ENCODE measurements at places on chromosomes 7 and 10.

DNA sequence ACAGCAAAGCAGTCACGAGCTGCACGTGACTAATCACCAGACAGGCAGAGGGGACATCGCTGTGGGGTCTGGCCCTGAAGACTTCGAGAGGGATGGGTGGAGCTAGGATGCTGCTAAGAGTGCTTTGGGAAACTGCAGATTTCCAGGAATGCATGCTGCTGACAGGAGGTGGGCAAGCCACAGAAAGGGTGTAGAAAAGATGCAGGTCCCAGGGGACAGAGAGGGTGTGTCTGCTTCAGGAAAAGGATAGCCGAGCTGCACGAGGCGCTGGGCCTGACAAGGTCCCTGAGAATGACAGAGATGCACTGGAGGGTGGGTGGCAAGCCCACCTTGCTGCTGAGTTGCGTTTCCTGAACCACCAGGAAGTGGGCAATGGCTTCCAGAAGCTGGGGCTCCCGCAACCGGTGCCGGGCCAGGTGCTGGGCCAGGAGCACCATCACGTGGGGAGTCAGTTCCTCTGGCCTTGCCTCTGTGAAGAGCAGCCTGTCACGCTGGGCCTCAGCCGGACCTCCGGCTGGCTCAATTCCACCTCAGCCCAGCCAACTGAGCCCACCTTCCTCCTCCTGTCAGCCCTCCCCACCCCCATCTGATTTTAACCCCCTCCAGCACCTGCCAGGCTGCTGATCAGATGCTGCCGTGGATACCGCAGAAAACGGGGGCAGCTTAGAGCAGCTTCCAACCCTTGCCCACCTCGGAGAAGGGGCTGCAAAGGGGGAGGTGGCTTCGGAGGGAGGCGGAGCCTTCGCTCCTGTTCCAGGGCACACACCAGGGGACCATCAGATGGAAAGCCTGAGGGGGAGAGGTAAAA is 2.2 kb downstream of the FASTK start:
- H3K36me3 ChIP-seq = peaks cover 41% of the 10 kb centered on the region
- no peak for DNase-seq
- no peak overlapping the region for H3K4me3 ChIP-seq
- no peaks in the 10 kb centered on the region for H3K27me3 ChIP-seq
- H3K27ac ChIP-seq = peak overlapping the region; percentile 69
- H3K4me1 ChIP-seq = peaks cover 48% of the 10 kb centered on the region

DNA sequence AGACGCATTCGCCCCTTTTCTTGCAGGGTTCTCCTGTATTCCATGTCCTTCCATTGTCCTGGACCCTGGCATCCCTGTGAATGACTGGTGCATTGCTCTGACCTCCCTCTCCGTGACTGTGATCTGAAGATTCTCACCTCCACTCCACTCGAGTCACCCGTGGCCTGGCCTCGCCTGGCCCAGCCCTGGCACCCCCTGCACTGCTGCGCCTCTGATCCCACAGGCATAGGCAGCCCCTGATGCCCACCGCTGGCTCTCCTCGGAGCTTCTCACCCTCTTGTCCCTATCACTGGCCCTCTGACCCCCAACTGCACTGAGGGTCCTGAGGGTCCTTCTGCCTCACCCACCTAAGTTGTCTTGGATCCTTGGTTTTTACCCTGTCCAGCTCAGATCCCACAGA is 2.2 kb upstream of the MMP21 start:
- H3K4me1 ChIP-seq = no peaks in the 10 kb centered on the region
- DNase-seq = no peak
- no peak overlapping the region for H3K4me3 ChIP-seq
- peaks cover 11% of the 10 kb centered on the region for H3K27me3 ChIP-seq
- no peaks in the 10 kb centered on the region for H3K36me3 ChIP-seq

GRCh38 chr10:95516774-95517373 is 44.3 kb downstream of the SORBS1 start:
- no peaks in the 10 kb centered on the region for H3K27me3 ChIP-seq
- peak overlapping the region; percentile 7 for H3K27ac ChIP-seq
- no peak for DNase-seq

- no peaks in the 10 kb centered on the region for H3K27me3 ChIP-seq
- H3K4me3 ChIP-seq = no peak overlapping the region
- peaks cover 8% of the 10 kb centered on the region for H3K4me1 ChIP-seq
- no peak overlapping the region for H3K27ac ChIP-seq
- H3K36me3 ChIP-seq = peaks cover 7% of the 10 kb centered on the region
- no peak for DNase-seq
Measured at GRCh38 chr7:51228386-51228958, 88.1 kb downstream of the COBL start.

- H3K4me3 ChIP-seq = no peak overlapping the region
- H3K36me3 ChIP-seq = no peaks in the 10 kb centered on the region
Measured at GRCh38 chr7:7510794-7511193, 24.9 kb downstream of the COL28A1 start.

DNA sequence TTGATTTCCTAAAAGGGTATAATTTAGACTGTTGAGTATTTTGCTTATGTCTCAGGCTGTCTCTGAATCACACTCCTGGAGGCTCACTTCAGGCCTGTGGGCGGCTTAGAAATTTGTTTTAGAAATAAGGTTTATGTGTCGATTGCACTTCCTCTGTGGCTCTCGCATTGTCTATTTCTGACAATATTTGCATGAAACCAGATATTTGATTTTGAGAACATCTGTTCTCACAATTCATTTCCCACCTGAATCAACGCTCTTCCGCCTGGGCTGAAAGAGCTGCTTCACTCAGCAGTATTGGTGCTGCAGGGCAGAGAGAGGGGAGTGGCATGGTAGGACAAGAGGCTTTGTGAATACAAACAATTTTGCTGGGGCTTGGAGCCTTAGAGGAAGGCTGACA is 262.0 kb downstream of the ADRA2A start:
- H3K27me3 ChIP-seq = no peaks in the 10 kb centered on the region
- H3K4me3 ChIP-seq = no peak overlapping the region
- no peak overlapping the region for H3K27ac ChIP-seq
- H3K4me1 ChIP-seq = no peaks in the 10 kb centered on the region
- DNase-seq = no peak

DNA sequence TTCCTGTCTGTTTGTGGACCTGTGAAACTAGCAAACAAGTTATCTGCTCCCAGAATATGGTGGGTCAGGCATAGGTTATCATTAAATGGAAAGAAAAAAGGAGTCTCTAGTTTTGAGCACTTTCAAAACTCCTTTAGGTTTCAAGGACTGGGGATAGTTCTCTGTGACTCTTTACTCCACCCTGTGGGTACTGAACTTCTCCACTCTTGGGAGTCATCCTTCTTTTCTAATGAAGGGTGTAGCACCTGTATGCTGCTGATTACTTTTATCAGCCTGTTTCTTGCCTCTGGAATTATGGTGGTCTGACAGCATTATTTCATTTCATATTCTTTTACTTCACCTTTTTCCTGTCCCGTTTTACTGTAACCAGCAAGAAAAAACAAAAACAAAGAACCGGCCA is 6.7 kb downstream of the GNAI1 start:
- DNase-seq = no peak
- no peak overlapping the region for H3K27ac ChIP-seq
- H3K4me3 ChIP-seq = no peak overlapping the region

GRCh38 chr10:116775488-116776400 is 33.4 kb upstream of the HSPA12A start:
- H3K27ac ChIP-seq = no peak overlapping the region
- no peaks in the 10 kb centered on the region for H3K36me3 ChIP-seq
- no peak for DNase-seq
- H3K4me3 ChIP-seq = no peak overlapping the region
- H3K27me3 ChIP-seq = no peaks in the 10 kb centered on the region
- peaks cover 4% of the 10 kb centered on the region for H3K4me1 ChIP-seq

- H3K36me3 ChIP-seq = no peaks in the 10 kb centered on the region
- H3K27me3 ChIP-seq = no peaks in the 10 kb centered on the region
- no peak overlapping the region for H3K27ac ChIP-seq
- no peak overlapping the region for H3K4me3 ChIP-seq
- no peak for DNase-seq
- no peaks in the 10 kb centered on the region for H3K4me1 ChIP-seq
Measured at GRCh38 chr7:126495733-126496132, 757.0 kb downstream of the GRM8 start.

DNA sequence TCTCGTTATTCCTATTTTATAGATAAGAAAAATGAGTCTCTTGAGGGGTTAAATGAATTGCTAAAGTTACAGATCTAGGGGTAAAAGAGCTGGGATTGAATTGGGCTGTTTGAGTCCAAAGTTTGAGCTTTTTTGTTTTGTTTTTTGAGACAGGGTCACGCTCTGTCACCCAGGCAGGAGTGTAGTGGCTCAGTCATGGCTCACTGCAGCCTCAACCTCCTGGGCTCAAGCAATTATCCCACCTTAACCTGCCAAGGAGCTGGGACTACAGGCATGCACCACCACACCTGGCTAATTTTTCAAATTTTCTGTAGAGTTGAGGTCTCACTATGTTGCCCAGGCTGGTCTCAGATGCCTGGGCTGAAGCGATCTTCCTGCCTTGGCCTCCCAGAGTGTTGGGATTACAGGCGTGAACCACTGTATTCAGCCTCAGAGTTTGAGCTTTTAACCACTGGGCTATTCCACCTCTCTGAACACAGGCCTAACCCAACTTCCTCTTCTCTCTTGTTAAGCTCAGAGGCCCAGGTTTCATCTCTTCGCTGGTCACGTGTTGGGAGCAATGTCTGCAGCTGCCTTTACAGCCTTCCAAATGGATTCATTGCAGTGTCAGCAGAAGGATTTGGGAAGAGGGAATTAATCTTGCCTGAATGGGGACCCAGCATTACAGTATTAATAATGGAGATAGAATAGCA is 8.0 kb downstream of the SUFU start:
- peak; percentile 26 for DNase-seq
- H3K4me3 ChIP-seq = no peak overlapping the region
- H3K27ac ChIP-seq = peak overlapping the region; percentile 22
- peaks cover 55% of the 10 kb centered on the region for H3K36me3 ChIP-seq

GRCh38 chr10:127926455-127926854 is 19.6 kb downstream of the PTPRE start:
- peaks cover 18% of the 10 kb centered on the region for H3K4me1 ChIP-seq
- no peak overlapping the region for H3K27ac ChIP-seq
- no peaks in the 10 kb centered on the region for H3K36me3 ChIP-seq
- H3K4me3 ChIP-seq = no peak overlapping the region
- DNase-seq = no peak

GRCh38 chr10:132044803-132045202 is 20.9 kb upstream of the JAKMIP3 start:
- DNase-seq = no peak
- H3K27ac ChIP-seq = no peak overlapping the region
- peaks cover 44% of the 10 kb centered on the region for H3K27me3 ChIP-seq
- H3K4me1 ChIP-seq = no peaks in the 10 kb centered on the region

DNA sequence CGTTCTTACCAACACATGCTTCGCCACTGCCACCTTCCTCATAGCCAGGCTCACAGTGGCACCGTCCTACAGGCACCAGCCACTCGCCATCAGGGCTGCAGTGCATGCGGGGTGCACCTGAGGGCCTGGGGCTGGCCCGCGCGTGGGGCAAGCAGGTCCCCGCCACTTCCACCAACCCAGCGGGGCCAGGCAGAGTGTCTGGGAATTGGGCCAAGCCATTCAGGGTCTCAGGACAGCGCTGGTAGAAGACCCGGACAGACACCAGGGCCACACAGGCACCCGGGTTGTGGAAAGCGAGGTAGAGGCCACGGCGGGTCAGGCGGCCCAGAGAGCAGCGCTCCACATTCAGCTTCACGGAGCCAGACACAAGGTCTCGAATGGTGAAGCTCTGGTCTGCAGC is 9.0 kb downstream of the EPHA1 start:
- H3K27ac ChIP-seq = no peak overlapping the region
- peaks cover 41% of the 10 kb centered on the region for H3K36me3 ChIP-seq
- H3K4me1 ChIP-seq = peaks cover 21% of the 10 kb centered on the region

- no peak overlapping the region for H3K4me3 ChIP-seq
- no peak overlapping the region for H3K27ac ChIP-seq
- no peaks in the 10 kb centered on the region for H3K36me3 ChIP-seq
- peaks cover 8% of the 10 kb centered on the region for H3K27me3 ChIP-seq
Measured at GRCh38 chr10:5987747-5988146, 10.4 kb upstream of the IL15RA start.

- H3K27me3 ChIP-seq = no peaks in the 10 kb centered on the region
- H3K4me1 ChIP-seq = no peaks in the 10 kb centered on the region
- DNase-seq = peak; percentile 26
- H3K36me3 ChIP-seq = no peaks in the 10 kb centered on the region
- no peak overlapping the region for H3K27ac ChIP-seq
- no peak overlapping the region for H3K4me3 ChIP-seq
Measured at GRCh38 chr7:158016180-158017097, 571.2 kb downstream of the PTPRN2 start.

DNA sequence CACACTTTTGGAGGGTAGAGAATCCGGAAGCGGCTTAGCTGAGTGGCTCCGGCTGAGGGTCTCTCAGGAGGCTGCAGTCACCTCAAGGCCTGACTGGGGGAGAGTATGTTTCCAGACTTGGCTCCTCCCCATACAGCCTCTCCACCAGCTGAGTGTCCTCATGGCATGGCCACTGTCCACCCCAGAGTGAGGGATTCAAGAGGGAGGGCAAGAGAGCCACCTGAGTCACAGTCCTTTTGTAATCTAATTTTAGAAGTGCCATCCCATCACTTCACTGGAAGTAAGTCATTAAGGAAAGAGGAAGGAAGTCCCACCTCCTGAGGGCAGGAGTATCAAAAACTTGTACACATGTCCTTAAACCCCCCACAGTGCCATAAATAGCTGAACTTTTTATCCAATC is 134.0 kb downstream of the GLI3 start:
- H3K27ac ChIP-seq = no peak overlapping the region
- peaks cover 5% of the 10 kb centered on the region for H3K4me1 ChIP-seq
- DNase-seq = no peak

- H3K27me3 ChIP-seq = no peaks in the 10 kb centered on the region
- H3K4me1 ChIP-seq = no peaks in the 10 kb centered on the region
- no peaks in the 10 kb centered on the region for H3K36me3 ChIP-seq
- no peak for DNase-seq
- no peak overlapping the region for H3K4me3 ChIP-seq
Measured at GRCh38 chr7:138957217-138957616, 24.0 kb downstream of the KIAA1549 start.

- no peak overlapping the region for H3K27ac ChIP-seq
- no peak for DNase-seq
- H3K27me3 ChIP-seq = no peaks in the 10 kb centered on the region
- H3K4me3 ChIP-seq = no peak overlapping the region
- H3K4me1 ChIP-seq = no peaks in the 10 kb centered on the region
- H3K36me3 ChIP-seq = no peaks in the 10 kb centered on the region
Measured at GRCh38 chr10:74293686-74294371, 142.8 kb downstream of the ADK start.

DNA sequence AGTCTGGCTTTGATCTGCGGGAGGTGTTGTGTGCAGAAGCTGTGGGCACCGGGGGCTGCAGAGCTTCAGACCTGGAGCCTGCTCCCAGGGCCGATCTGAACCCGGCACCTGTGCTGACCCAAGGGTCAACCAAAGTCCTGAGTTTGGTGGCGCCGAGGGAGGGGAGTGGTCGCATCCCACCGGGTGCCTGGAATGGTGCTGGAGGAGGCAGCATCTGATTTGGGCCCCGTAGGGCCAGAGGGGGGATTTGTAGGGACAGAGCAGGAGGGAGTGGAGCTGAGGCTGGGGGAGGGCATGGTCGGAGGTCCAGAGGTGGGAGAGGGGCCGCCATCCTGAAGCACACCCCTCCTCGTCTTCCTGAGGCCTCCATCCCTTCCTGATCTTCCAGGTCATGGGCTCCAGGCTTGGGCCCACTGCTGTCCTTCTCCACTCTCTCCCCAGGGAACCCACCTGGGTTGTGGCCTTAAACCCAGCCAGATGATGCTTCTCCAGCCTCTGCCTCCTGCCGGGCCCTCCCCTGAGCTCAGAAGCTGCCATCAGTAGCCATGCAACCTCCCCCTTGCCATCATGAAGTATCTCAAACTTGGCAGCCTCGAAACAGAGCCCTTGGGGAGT is 112.9 kb downstream of the LHPP start:
- no peak overlapping the region for H3K27ac ChIP-seq
- no peaks in the 10 kb centered on the region for H3K4me1 ChIP-seq
- H3K36me3 ChIP-seq = no peaks in the 10 kb centered on the region
